Stimulated activated CD8-positive, alpha-beta memory T cell treated with anti-CD3 and anti-CD28 coated beads, Interleukin-15, amount 100 ng/mL, for 4 hours (primary cell): ENCODE measurements at places on chromosomes 11 and 22.

- DNase-seq: no peak
Observed at GRCh38 chr11:75801362-75802020, 13.5 kb upstream of the UVRAG start.

DNA sequence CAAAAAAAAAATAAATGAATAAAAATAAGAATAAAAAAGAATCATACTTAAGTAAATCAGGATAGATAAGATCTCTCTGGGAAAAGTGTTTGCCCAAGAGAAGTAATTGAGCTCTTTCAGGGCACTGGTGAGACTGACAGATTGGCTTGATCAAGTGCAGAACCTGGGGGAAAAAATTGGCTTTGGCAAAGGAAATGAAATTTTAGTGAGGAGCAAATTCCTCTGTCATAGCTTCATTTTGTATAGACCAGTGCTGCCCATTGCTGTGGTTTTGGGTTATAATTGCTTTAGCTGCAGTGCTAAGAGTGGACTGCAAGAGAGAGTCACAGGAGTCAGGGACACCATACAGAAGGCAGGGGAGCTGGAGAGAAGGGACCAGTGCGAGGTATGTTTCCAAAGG is 35.7 kb downstream of the SFI1 start:
- DNase-seq: no peak

DNA sequence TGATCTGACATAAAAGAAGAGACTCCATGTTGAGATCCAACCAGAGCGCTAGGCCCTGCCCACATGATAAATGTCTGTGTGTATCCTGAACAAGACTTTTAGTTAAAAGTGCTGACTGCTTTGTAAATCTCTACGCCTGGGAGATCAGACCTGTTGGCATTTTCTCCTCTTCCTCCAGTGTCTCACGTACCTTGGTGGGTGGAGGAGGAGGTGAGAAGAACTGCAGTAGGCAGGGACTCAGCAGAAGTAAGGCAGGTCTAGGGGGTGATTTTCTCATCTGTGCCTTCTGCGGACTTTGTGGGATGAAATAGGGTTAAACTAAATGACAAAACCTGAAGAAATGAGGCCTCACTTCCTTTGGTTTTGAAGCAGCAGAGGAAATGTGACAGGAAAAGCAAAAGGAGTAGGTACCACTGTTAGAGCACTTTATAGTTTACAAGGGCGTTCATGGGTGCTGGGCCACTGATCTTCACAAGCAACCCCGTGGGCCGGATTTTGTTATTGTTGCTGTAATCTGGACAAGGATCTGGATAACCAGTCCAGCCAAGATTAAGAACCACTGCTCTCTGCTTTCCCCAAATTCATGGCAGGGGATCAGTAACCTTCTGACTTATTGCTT is 36.7 kb upstream of the PLET1 start:
- DNase-seq: no peak

GRCh38 chr22:47448231-47449223 is 686.1 kb downstream of the TBC1D22A start:
- DNase-seq: no peak

- DNase-seq: no peak
Observed at GRCh38 chr11:121521145-121522042, 68.6 kb upstream of the SORL1-AS1 start.

DNA sequence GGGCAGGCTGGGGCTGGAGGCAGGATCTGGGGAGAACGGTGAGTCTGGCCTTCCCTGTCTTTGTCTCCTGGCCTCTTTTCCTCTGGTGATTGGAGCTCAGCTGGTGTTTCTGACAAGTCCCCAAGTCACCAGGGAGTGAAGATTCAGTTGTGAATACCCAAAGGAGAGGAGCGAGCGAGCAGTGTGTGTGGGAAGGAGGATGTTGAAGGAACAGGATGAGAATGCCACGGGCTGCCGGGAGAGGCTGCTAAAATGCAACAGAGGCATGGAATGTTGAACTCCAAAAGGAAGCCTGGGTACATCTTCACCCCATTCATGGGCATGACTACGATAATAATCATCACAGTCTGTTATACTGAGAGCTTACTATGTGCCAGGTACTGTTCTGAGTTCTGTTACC is 163.3 kb downstream of the CEP164 start:
- DNase-seq: no peak

DNA sequence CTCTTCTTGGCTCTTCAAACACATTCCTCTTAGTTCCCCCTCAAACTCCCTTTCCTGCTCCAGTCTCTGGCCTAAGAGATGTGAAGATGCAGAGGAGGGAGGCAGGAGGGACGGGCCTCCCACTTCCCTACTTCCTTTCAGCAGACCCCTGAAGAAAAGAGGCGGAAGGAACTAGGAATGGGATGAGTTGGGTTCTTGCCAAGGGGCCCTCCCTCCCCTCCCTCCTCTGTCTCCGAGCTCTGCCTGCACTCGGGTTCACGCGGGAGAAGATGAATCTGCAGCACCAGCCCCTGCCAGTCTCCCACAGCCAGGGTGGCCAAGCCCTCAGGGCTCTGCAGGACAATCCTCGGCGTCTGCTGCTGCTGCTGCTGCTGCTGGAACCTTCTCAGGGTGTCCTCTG is 24.3 kb upstream of the PKNOX2 start:
- DNase-seq: no peak

DNA sequence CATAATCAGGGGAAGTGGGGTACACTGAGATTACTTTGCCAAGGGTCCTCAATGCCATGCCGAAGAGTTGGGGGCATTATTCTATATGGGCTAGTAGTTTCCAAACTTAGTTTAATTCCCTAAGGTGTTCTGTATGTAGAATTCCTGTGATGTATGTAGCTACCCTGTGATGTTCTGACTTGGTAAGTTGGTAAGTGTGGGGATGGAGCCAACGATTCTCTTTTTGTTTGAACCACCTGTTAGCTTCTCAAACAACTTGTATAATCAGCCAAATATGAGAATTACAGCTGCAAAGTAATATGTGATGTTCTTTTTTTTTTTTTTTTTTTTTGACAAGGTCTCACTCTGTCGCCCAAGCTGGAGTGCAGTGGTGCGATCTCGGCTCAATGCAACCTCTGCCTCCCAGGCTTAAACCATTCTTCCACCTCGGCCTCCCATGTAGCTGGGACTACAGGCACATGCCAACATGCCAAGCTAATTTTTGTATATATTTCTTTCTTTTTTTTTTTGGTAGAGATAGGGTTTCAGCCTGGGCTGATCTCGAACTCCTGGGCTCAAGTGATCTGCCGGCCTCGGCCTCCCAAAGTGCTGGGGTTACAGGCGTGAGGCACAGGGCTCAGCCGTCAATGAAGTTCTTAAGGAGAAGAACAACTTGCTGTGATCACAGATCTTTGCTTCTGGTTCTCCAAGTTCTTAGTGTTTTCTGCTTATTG is 315.2 kb upstream of the CCDC90B start:
- no peak for DNase-seq

DNA sequence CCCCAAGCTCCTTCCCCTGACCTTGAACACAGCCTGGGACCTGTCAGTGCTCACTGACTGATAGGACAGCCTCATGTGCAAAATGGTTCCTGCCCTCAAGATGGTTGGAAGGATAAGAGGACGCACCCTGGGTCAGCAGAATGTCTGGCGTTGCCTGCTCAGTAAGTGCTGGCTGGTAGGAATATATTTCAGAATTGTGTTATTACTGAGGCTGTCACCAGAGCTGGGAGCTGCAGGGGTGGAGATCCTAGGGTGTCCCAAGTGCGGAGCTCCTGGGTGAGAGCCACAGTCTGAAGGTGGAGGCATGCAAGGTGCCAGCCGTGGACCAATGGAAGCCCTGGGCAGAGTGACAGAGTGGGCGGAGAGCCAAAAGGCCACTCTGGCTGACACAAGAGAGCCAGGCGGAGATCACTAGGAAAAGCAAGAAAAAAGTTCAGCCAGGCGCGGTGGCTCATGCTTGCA is 1.0 kb upstream of the SEC14L4 start:
- DNase-seq: no peak

DNA sequence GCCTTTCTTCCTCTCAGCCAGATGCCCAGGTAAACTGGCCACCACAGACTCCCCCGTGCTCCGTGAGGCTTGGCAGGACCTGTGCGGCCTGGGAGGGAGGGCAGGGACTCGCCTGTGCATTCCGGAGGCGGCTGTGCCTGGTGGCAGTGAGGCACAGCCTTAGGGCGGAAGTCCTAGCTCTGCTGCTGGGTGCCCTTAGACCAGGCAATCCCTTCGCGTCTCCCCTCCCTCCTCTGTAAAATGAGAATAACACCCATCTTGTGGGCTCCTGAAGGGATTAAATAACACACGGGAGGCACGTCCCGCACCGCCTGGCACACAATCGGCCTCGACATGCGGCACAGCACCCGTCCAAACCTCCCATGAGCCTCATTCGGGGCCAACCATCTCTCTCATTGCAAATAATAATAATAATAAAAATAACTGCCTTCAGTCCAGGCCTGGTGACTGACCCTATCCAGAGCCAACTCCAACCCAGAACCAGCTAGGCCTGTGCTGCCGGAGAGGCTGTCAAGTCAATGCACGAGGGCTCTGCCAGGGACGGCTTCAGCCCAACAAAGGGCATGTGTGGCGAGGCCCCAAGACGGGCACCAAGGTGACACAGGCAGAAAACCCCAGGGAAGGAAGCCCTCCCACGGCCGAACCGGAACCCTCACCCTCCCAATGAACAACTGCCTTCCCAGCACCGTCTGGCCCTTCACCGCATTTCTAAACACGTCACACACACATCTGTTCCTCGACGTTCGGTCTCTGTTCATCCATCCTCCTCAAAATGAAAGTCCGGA is 8.2 kb downstream of the LTO1 start:
- no peak for DNase-seq

GRCh38 chr11:8717876-8718753 is 35.5 kb downstream of the RPL27A start:
- DNase-seq: no peak
